Effector memory CD4-positive, alpha-beta T cell (primary cell): ENCODE measurements at places on chromosomes 2 and 18.

DNA sequence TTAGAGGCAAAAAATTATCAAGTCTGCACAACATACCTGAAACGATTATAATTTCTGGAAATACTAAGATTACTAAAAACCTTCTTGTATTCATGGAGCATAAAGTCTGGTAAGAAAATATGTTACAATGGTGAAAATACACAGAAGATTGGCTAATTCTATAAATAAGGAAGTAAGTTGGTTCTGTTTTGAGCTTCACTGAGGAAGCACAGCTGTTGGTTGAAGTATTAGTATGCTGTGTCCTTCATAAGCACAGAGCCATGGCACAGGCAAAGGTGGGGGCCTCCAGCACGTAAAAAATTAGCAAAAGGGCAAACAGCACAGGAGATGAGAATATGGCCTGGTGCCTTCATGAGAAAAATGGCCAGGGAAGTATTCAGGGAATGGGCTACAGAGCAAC is 40.4 kb upstream of the ANKRD62 start:
- DNase-seq, result no peak

GRCh38 chr2:139968588-139968987 is 1188.4 kb upstream of the NXPH2 start:
- DNase-seq, result no peak

DNA sequence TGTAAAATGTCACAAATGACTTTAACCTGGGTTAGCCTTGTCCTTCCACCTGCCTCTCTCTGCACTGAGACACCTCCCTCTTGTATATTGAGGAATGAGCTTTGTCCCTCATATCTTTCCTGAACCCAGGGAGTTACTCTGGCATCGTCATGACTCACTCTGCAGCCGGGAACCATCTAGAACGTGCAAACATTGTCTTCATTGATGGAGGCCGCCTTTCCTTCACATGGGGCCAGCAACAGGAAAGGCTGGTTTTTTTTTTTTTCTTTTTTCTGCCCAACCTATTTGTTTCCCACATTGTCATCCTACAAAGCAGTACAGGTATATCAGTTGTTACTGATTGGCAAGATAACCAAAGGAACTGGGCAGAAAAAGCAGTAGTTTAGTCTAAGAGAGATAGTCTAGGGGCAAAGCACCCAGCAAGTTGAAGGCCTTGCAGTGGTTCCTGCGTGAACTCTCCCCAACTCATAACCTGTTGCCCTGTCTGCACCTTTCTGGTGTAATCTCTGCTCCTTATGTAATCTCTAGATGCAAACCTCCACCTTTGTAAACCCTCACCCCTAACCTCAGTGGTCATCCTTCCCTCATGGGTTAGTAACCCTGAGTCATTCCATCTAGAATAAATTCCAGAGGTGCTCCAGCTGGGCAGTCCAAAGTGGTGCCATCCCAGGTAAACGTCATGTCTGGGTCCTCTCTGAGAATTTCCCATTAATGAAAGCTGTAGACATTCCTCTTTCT is 38.3 kb downstream of the SLC40A1 start:
- no peak for DNase-seq

- DNase-seq, result no peak
Observed at GRCh38 chr2:146444987-146445386, 1399.8 kb upstream of the ACVR2A start.

- no peak for DNase-seq
Observed at GRCh38 chr2:125596612-125597011, 1059.3 kb upstream of the GYPC start.

GRCh38 chr2:47065771-47066380 is 89.2 kb downstream of the STPG4 start:
- no peak for DNase-seq

- DNase-seq, result no peak
Observed at GRCh38 chr2:239200646-239201530, 199.9 kb downstream of the HDAC4 start.

DNA sequence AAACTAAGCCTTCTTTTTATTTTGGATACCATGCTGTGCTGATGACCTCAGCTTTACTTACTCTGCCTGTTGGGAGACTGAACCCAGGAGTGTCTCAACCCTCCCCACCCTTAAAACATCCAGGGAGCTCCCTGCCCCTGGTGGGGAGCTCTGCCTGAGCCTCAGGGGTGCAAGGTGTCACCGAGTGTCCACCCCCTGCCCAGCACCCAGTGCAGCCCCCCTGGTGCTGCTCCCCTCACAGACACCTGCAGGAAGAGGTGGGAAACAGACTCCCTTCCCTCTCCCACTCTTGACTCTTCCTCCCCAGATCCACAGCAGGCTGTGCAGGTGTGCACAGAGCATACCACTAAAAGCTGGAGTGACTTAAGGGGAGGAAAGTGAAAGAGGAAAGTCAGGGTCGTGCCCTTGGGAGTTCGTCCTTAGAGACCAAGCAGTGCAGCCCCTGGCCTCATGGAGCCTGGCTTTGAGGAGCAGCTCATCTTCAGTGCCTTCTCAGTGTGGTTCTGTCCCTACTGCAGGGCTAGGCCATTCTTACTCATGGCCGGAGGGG is 51.3 kb downstream of the MYO7B start:
- no peak for DNase-seq

- no peak for DNase-seq
Observed at GRCh38 chr2:189076120-189076519, 101.9 kb downstream of the COL3A1 start.

GRCh38 chr2:40534528-40534927 is 82.6 kb upstream of the SLC8A1 start:
- no peak for DNase-seq

DNA sequence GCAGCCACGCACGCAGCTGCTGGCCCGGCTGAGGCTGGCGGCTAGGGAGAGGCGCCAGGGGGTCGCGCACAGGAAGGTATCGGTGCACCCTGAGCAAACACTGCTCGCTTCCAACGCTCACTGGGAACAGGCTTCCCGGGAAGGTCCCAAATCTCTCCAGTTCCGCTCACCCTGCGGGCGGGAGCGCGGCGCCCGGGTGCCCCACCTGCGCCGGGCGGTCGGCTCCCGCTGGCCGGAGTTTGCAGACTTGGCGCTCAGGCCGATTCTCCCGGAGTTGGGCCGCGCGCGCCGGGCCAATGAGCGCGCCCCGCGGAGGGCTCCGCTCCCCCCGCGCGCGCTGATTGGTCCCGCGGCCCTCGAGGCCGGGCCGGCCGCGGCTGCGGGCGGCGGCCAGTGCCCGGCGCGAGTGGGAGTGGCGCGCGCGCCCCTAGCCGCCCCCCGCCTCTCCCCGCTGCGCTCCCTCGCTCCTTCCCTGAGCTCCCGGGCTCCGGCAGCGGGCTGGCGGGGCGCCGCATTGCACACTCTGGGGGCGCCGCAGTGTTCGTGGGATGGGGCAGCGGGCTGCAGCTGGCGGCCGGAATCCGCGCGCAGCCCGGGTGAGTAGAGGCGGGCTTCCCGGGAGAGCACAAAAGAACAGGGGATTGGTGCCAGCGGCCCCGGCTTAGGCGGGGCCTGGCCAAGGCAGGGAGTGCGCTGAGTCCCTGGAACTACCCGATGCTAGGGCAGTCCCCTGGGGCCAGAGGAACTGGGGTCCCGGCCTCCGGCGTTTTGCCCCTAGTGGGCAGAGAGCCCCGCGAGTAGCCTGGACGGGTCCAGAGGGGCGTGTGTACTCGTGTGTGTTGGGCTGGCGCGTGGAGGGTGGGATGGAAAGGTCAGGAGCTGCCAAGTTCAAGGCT is at the start of gene LYPD6:
Gene LYPD6 (plus strand): TSS at position 461 of the 896 bp plus-strand sequence. CDS start 107,122 bp downstream, outside the sequence.
- no peak for DNase-seq

- DNase-seq, result no peak
Observed at GRCh38 chr2:22355816-22356433, 1029.1 kb upstream of the KLHL29 start.

DNA sequence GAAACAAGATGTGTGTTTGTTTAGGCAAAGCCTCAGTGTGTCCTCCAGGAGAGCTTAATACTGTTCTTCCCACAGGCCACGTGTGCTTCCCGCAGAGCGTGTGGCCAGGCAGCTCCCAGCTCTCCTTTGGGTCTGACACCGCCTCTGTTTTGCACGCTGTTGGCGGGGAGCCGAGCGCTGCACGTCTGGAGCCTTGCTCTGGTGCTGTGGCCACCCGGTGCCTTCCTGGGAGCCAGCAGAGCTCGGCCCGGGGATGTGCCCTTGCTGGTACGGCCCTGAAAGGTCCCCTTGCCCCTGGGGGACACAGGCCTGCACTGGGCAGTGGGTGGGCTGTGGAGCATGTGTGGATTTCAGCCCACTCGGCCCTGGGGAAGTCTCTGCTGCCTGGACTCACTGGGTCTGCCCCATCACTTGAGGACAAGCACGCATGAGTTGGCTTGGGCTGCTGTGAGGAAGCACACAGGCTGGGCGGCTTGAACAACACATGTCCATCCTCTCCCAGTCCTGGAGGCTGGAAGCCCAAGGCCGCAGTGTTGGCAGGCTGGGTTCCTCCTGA is 160.7 kb upstream of the HDAC4 start:
- DNase-seq, result no peak

DNA sequence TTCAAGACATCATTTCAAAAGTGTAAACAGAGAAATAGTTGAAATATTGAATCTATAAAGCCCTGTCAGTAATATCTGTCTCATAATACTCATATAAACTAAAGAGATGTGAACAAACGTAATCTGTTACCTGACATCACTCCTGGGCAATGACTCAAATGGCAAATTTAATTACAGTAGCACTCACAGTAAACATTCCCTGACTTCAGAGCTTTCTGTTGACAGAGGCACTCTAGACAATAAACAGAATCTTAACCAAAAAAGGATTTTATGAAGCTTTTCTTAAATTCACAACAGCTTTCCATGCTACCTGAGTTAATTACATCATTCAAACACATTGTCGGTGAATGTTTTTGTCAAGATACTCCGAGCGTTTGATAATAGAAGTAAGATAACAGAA is 128.1 kb upstream of the PDE1A start:
- DNase-seq, result no peak

DNA sequence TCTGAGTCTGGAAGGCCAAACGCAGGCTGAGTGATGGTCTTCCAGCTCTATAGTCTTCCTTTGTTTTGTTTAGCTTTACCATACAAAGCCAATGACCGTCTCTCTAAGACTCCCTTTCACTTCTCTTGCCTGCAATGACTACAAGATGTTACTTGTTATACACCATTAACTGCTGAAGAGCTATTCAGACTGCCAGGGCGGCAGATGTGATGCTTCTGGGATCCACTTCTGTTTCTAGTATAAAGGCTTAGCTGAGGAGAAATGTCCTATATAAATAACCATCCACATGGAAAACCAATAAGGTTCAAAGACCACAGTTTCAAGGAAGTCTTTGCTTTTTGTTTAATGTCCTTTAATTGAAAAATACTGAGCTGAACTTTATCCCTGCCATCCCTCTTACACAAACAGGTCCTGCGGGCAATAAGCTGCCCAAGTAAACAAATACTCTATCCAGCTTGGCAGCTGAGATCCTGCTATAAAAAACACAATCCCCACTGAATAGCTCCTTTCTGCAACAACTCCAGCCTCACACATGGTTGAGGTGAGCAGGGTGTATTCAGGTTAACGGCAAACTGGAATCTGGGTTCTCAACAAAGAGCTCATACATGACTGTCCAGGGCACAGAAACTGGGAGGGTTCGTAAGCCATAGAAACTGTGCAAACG is 124.6 kb downstream of the VIT start:
- DNase-seq, result no peak

DNA sequence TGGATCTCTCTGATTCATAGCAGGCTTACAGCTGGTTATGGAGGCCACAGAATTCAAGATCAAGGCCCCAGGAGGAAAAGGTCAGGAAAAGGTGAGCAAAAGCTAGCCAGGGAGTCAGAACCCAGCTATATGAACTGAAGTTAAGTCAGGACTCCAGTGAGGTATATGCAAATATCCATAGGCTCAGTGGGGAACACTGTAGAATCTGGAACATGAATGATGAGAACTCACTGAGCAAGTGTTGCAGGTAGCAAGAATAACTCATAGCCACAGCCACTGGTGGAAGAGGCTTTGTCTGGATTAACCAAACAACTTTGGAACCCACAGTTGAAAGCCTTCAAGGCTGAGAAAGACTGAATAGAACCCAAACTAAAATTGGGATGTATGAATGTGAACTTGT is 24.7 kb downstream of the COBLL1 start:
- no peak for DNase-seq

GRCh38 chr2:27227501-27227900 is 10.3 kb downstream of the CAD start:
- DNase-seq, result no peak

DNA sequence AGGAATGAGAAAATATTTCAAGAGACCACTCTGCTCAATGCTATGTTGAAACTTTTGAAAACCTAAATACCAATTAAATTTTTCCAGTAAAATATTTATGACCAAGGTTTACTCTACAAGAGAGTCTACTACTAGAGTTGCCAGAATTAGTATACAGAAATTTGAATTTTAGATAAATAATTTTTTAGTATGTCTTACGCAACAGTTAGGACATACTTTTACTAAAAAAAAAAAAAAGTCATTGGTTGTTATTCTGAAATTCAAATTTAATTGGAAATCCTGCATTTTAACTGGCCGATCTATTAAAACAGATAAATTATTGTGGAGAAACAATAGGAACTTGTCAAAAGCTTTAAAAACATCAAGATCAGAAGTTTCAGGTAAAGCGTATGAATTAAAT is 49.1 kb upstream of the TMEM200C start:
- no peak for DNase-seq

DNA sequence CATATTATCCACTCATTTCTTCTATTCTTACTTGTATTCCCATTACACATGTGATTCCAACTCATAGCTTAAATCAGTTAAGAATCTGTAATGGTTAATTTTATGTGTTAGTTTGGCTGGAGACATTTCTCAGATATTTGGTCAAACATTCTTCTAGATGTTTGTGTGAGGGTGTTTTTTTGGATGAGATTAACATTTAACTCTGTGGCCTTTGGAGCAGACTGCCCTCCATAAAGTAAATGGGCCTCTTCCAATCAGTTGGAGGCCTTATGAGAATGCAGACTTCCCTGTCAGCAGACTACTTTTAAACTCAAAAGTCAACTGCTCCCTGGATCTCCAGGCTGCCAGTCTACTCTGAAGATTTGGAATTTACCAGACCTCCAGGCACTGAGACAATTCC is 976.8 kb upstream of the ACVR2A start:
- DNase-seq, result no peak

GRCh38 chr2:119910566-119910965 is 102.3 kb upstream of the EPB41L5 start:
- no peak for DNase-seq

DNA sequence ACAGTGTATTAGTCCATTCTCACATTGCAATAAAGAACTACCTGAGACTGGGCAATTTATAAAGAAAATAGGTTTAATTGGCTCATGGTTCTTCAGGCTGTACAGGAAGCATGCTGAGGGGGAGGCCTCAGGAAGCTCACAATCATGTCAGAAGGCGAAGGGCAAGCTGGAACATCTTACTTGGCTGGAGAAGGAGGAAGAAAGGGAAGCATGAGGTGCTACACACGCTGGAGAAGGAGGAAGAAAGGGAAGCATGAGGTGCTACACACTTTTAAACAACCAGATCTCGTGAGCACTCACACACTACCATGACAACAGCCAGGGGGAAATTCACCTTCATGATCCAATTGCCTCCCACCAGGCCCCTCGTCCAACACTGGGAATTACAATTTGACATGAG is 95.3 kb upstream of the FAM110C start:
- DNase-seq, result no peak
